Uterine smooth muscle cell (primary cell): ENCODE measurements at places on chromosomes 16 and 17. TPM values are rescaled to one million over a fixed set of nuclear protein-coding genes. Genes with fewer than 3 reads are reported as not detected.

KRT31 gene
- not detected in 2 replicates for total RNA-seq

LPO gene
- total RNA-seq: not detected in 2 replicates

RAB26 gene
- total RNA-seq: 1.1 and 1.4 TPM in 2 replicates

CSH2 gene
- under 0.01 TPM in 1 of 2 replicates, not detected in the other for total RNA-seq

PRR35 gene
- 0.11 TPM in 1 of 2 replicates, not detected in the other for total RNA-seq

ITGAL gene
- not detected in 2 replicates for total RNA-seq

ZNF747 gene
- 6.5 and 10.6 TPM in 2 replicates for total RNA-seq

SLC46A1 gene
- total RNA-seq: 3.1 and 5.5 TPM in 2 replicates

GPT2 gene
- total RNA-seq: 17.9 and 24.6 TPM in 2 replicates

POLR3K gene
- 4.0 and 6.8 TPM in 2 replicates for total RNA-seq

EEF2KMT gene
- 11.4 and 16.6 TPM in 2 replicates for total RNA-seq

WFDC1 gene
- total RNA-seq: 0.50 and 0.66 TPM in 2 replicates

KRT15 gene
- 5.7 and 15.3 TPM in 2 replicates for total RNA-seq

HSPB9 gene
- total RNA-seq: not detected in 2 replicates

RRAD gene
- 3.8 and 8.0 TPM in 2 replicates for total RNA-seq

CES5A gene
- not detected in 2 replicates for total RNA-seq

SLC35G6 gene
- total RNA-seq: not detected in 2 replicates

CCDC43 gene
- total RNA-seq: 44.4 and 53.2 TPM in 2 replicates
